ENCODE measurements at places on chromosomes 2 and 18.
A peak's percentile ranks its signal among the peaks of the same experiment; 100 is the strongest.

DNA sequence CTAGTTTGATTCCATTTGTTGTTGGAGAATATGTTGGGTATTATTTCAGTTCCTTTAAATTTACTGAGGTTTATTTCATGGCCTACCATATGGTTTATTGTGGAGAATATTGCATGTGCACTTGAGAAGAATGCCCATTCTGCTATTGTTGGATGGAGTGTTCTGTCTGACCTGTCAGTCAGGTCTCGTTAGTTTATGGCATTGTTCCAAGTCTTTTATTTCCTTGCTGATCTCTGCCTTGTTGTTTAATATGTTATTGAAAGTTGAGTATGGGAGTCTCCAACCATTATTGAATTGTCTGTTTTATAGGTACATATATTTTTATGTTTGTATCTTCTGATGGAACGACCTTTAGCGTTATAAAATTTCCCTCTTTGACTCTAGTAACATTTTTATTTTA is 86.3 kb downstream of the PTPN4 start:
- no peak overlapping the region for H3K27ac ChIP-seq
- no peak overlapping the region for H3K4me3 ChIP-seq
- H3K36me3 ChIP-seq: no peaks in the 10 kb centered on the region
- DNase-seq: no peak
- H3K27me3 ChIP-seq: no peaks in the 10 kb centered on the region

GRCh38 chr18:40672590-40672989 is 1282.4 kb upstream of the PIK3C3 start:
- H3K4me3 ChIP-seq: no peak overlapping the region
- no peak overlapping the region for H3K27ac ChIP-seq
- no peaks in the 10 kb centered on the region for H3K36me3 ChIP-seq
- DNase-seq: no peak
- no peaks in the 10 kb centered on the region for H3K27me3 ChIP-seq

DNA sequence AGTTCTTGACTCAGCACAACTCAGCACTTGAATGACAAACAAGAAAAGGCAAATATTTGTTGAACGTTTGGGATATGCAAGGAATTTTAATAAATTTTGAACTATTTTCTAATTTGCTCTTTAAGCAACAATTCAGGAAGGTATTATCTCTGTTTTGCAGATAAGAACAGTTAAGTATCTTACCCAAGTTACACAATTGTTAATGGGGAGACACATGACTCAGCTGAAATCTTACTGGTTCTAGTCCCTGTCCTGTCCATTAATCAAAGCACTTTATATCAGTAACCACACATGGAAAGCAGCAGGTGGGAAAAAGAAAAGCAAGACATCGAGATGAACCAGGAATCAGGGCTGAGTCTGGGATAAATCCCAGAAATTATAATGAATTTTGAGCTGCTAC is 493.9 kb upstream of the PIK3C3 start:
- H3K27me3 ChIP-seq: no peaks in the 10 kb centered on the region
- H3K27ac ChIP-seq: no peak overlapping the region
- H3K36me3 ChIP-seq: no peaks in the 10 kb centered on the region
- no peak for DNase-seq

GRCh38 chr2:88626171-88627054 is 851 bp downstream of the EIF2AK3 start:
- no peaks in the 10 kb centered on the region for H3K27me3 ChIP-seq
- no peaks in the 10 kb centered on the region for H3K36me3 ChIP-seq
- H3K4me1 ChIP-seq: peaks cover 5% of the 10 kb centered on the region
- H3K27ac ChIP-seq: peak overlapping the region; percentile 2
- peak overlapping the region; percentile 55 for H3K4me3 ChIP-seq

GRCh38 chr2:196149948-196150347 is 21.4 kb downstream of the STK17B start:
- H3K4me3 ChIP-seq: no peak overlapping the region
- no peaks in the 10 kb centered on the region for H3K4me1 ChIP-seq
- H3K36me3 ChIP-seq: no peaks in the 10 kb centered on the region
- H3K27ac ChIP-seq: no peak overlapping the region
- DNase-seq: no peak
- H3K27me3 ChIP-seq: no peaks in the 10 kb centered on the region

GRCh38 chr2:70716131-70716743 is 51.8 kb downstream of the ADD2 start:
- H3K4me1 ChIP-seq: no peaks in the 10 kb centered on the region
- no peak overlapping the region for H3K27ac ChIP-seq
- H3K27me3 ChIP-seq: no peaks in the 10 kb centered on the region
- no peaks in the 10 kb centered on the region for H3K36me3 ChIP-seq

DNA sequence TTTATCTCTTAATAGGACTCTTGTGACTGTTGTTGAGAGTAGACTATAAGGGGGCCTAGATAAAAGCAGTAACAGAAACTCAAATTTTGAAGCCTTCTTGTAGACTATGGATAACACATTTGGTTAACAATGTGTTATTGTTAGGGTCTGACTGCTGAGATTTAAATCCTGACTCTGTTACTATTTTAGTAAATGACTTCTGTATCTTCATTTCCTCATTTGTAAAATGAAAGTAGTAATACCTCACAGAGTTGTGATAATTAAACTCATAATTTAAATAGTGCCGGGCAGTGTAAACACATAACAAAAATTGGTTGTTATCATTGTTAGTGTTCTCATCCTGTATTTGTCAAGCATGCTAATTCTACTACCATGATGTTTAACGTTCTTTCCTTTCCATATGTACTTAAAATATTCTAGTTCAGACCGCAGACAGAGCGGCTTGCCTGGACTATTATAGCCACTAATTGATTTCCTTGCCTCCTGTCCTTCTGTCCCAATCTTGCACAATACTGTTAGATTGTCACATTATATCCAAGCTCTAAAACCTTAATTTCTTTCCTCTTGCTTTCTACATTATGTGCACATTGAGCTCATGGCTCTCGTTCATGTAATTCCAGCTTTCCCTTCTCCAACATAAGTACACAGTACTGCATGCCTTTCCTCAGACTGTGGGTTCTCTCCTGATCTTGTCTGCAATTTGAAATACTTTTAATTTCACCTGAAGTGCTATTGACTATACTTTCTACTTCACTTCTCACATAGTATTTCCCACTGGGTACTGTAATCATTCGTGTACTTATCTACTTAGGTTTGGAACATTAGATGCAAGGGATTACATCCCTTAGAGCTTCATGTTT is 48.4 kb downstream of the RBBP8 start:
- no peak overlapping the region for H3K27ac ChIP-seq
- H3K27me3 ChIP-seq: no peaks in the 10 kb centered on the region
- no peak for DNase-seq
- H3K4me3 ChIP-seq: no peak overlapping the region

GRCh38 chr18:48222118-48222517 is 187.1 kb downstream of the ZBTB7C start:
- no peaks in the 10 kb centered on the region for H3K27me3 ChIP-seq
- no peaks in the 10 kb centered on the region for H3K36me3 ChIP-seq
- H3K27ac ChIP-seq: no peak overlapping the region
- DNase-seq: no peak
- H3K4me1 ChIP-seq: no peaks in the 10 kb centered on the region
- no peak overlapping the region for H3K4me3 ChIP-seq

DNA sequence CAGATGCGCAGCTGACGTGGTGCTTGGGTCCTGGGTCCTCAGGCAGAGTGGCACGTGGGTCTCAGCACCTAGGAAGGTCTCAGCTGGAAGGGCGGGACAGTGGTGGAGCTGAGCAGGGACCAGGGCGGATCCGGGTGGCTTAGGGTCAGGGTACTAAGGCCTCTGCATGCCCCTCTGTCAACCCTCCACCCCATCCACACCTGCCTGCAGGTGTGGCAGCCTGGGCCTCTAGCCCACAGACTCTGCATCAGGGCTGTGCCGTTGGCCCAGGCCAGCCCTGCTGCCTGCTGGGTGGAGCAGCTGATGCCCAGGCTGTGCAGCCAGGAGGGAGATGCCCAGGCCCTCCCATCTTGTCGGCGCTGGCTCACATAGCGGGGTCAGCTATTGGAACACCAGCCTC is 24.6 kb upstream of the OTOS start:
- H3K4me3 ChIP-seq: no peak overlapping the region
- DNase-seq: peak; percentile 36
- no peaks in the 10 kb centered on the region for H3K4me1 ChIP-seq
- no peaks in the 10 kb centered on the region for H3K27me3 ChIP-seq
- H3K36me3 ChIP-seq: no peaks in the 10 kb centered on the region
- H3K27ac ChIP-seq: no peak overlapping the region

- H3K36me3 ChIP-seq: no peaks in the 10 kb centered on the region
- H3K27ac ChIP-seq: no peak overlapping the region
- no peak overlapping the region for H3K4me3 ChIP-seq
- no peak for DNase-seq
- no peaks in the 10 kb centered on the region for H3K4me1 ChIP-seq
These were observed 52.2 kb upstream of the GALNT13 start for GRCh38 chr2:153819501-153819900.

DNA sequence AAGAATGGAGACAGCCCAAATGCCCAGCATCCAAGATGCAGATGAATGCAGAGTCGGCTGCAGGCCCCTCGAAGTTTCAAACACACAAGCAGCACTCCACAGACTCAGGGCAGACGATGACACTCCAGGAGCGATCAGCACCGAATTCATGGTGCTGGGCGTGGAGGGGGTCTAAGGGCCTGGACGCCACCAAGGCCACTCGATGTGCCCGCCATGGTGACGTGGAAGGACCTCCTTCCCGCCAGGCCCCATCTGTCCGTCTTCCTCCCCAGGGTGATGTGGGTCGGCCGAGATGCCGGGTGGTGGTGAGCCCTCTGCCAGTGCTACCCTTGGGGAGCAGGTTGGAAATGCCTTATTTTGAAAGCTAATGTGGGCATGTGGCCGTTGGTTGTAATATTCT is 9.4 kb downstream of the KIF1A start:
- no peak overlapping the region for H3K27ac ChIP-seq
- no peak for DNase-seq
- no peaks in the 10 kb centered on the region for H3K36me3 ChIP-seq
- H3K4me1 ChIP-seq: no peaks in the 10 kb centered on the region

DNA sequence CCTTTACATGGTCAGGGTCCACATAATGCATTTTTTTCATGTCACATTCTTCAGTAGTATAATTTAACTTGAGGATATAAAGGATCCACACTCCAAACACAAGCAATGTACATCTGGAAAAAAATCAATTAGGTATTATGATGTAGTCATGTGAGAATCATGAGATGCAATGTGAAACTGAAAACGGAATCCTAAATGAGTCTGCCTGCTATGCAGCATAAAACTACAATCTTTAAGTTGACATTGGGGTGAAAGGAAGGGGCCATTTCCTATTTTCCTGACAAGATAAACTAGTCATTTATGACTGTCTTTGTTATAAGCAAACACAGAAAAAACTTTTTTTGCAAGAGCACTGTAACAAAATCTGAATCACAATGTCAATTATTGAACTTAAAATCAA is 27.6 kb downstream of the ST3GAL5 start:
- DNase-seq: no peak
- H3K27ac ChIP-seq: no peak overlapping the region
- H3K27me3 ChIP-seq: no peaks in the 10 kb centered on the region
- no peaks in the 10 kb centered on the region for H3K4me1 ChIP-seq

- H3K27ac ChIP-seq: no peak overlapping the region
- no peaks in the 10 kb centered on the region for H3K36me3 ChIP-seq
- no peaks in the 10 kb centered on the region for H3K27me3 ChIP-seq
These were observed 49.6 kb upstream of the ZNF396 start for GRCh38 chr18:35426786-35427185.

- H3K36me3 ChIP-seq: no peaks in the 10 kb centered on the region
- no peak for DNase-seq
- H3K4me1 ChIP-seq: no peaks in the 10 kb centered on the region
- H3K4me3 ChIP-seq: no peak overlapping the region
These were observed 171.8 kb downstream of the ASXL3 start for GRCh38 chr18:33749834-33750233.

DNA sequence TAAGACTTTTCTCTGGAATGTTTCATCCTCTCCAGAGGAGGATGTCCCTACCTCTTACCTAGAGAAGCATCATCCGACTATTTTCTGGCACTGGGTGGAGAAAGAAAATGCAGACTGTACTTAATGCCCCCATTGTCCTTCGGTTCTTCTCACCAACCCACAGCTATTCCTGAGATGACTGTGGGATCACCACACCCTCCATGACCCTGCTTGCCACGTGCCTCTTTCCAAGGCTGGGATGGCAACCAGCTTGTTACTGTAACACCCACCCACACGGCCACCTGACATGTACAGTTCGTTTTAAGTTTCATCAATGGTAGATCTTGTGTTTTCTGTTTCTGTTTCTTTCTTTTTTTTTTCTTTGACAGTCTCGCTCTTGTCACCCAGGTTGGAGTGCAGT is 365.2 kb downstream of the FBXO15 start:
- H3K4me1 ChIP-seq: no peaks in the 10 kb centered on the region
- no peak for DNase-seq
- H3K27me3 ChIP-seq: no peaks in the 10 kb centered on the region
- H3K27ac ChIP-seq: no peak overlapping the region
- H3K36me3 ChIP-seq: no peaks in the 10 kb centered on the region

GRCh38 chr2:10252661-10253060 is 50.0 kb upstream of the HPCAL1 start:
- no peaks in the 10 kb centered on the region for H3K36me3 ChIP-seq
- no peaks in the 10 kb centered on the region for H3K4me1 ChIP-seq
- H3K27ac ChIP-seq: no peak overlapping the region
- peak; percentile 6 for DNase-seq
- H3K4me3 ChIP-seq: no peak overlapping the region

GRCh38 chr18:24386681-24387080 is 10.9 kb downstream of the OSBPL1A start:
- H3K36me3 ChIP-seq: no peaks in the 10 kb centered on the region
- H3K4me3 ChIP-seq: no peak overlapping the region
- DNase-seq: no peak
- peaks cover 1% of the 10 kb centered on the region for H3K4me1 ChIP-seq
